ENCODE measurements at places on chromosomes 13 and 19.

- DNase-seq = no peak
- no peaks in the 10 kb centered on the region for H3K27me3 ChIP-seq
- no peaks in the 10 kb centered on the region for H3K4me1 ChIP-seq
Measured at GRCh38 chr19:31170046-31170445, 179.2 kb downstream of the TSHZ3 start.

DNA sequence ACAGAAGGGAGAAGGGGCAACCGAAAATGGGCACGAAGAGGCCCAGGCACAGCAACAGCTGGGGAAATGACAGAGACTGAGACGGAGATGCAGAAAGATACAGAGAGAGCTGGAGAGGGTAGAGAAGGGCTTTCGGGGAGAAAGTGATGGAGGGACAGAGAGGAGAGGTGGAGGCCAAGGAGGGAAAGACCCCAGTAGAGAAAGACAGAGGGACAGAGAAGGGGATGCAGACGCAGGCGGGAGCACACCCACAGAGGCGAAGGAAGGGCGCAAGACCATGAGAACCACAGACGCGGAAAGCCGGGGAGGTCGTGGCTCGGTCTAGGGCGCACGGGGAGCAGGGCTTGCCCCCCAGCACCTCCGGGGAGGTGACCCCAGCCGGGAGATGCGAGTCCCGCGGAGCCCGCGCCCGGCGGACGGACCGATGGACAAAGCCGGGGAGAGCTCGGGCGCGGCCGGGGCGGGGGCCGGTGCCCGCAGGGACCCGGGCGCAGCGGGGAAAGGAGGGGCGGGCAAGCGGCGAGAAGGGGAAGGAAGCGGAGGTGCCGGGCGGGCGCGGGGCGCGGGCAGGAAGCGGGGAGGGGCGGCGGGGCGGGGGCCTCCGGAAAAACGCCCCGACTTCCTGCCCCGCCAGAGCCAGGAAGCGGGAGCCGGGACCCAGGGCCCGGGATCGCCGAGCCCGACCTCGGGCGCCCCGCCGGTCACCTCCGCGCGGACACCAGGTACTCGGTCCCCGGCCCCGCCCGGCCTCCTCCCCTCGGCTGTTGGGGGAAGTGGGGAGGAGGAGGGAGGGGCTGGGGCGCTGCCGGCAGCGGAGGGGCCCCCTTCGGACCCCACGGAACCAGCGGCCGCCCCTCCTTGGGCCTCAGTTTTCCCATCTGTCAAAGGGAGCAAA is at the start of gene ARHGEF1:
TSS of gene ARHGEF1 (plus strand) at position 617 of the 895 bp plus-strand sequence. CDS start 4,899 bp downstream, outside the sequence.
- H3K4me1 ChIP-seq = peaks cover 14% of the 10 kb centered on the region
- H3K4me3 ChIP-seq = peak within 1 kb of the TSS; percentile 9
- H3K27ac ChIP-seq = peak within 1 kb of the TSS; percentile 79
- H3K36me3 ChIP-seq = no peaks in the 10 kb centered on the region
- DNase-seq = peak; percentile 42

GRCh38 chr13:47420568-47420967 is 523.7 kb upstream of the HTR2A start:
- H3K4me3 ChIP-seq = no peak overlapping the region
- H3K36me3 ChIP-seq = no peaks in the 10 kb centered on the region
- no peak overlapping the region for H3K27ac ChIP-seq
- no peak for DNase-seq

DNA sequence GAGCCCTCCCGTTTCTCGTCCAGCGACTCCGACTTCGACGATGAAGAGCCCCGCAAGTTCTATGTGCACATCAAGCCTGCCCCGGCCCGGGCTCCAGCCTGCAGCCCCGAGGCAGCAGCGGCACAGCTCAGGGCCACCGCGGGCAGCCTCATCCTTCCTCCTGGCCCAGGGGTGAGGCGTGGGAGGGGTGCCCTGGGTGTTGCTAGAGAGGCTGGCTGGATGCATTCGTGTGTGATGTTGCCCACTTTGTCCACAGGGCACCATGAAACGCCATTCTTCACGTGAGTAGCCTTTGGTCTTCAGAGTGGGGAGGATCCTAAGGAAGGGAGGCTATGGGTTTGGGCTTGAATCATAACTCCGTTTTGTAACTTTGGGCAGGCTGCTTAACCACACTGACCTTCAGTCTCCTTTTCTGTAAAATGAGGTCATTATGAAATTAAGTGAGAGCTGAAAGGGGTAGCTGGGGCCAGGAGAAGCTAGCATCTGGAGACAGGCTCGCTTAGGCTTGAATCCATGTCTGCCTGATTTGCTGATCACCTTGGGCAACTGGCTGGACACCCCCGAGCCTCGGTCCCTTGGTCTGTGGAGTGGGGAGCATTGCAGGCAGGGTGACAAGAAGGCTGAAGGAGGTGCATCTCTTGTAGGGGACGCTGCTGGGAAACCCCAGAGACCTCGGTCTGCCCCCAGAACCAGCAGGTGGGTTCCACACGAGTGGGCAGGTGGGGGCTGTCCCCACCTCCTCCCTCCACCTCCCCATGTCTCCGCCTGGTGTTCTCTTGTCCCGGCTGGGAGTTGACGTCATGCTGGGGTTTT is 18.7 kb upstream of the B3GNT3 start:
- no peak overlapping the region for H3K27ac ChIP-seq
- no peak for DNase-seq
- peaks cover 10% of the 10 kb centered on the region for H3K4me1 ChIP-seq

DNA sequence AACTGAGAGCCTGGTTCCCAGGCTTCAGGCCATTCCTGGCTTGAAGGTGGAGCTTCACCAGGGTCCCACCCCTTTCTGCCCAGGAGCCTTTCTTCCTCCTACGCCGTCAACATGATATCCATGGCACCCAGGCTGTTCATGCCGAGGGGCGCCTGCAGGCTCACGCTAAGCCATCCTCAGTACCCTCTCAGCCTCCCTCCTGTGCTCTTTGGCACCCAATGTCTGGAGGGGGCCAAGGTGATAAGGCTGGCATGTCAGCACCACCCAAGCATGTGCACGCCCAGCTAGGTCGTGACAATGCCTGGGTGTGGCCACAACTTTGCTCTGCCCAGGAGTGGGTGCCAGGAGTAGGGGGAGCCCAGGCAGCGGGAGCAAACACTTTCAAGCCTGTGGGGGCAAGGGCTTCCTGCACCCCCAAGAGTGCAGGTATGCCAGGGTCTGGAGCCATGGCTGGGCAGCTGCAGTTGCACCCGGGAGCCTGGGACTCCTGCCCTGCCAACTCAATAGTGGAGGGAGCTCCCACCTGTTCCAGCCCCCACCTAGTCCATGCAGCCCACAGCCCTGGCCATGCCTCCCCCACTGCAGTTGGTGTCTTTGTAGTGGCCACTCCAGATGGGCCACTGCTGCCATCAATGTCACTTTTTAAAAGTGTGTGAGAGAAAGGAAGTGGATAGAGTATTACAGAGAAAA is 219.9 kb downstream of the MAB21L1 start:
- no peaks in the 10 kb centered on the region for H3K27me3 ChIP-seq
- no peaks in the 10 kb centered on the region for H3K36me3 ChIP-seq
- H3K4me1 ChIP-seq = no peaks in the 10 kb centered on the region
- H3K27ac ChIP-seq = no peak overlapping the region
- H3K4me3 ChIP-seq = no peak overlapping the region
- DNase-seq = no peak

DNA sequence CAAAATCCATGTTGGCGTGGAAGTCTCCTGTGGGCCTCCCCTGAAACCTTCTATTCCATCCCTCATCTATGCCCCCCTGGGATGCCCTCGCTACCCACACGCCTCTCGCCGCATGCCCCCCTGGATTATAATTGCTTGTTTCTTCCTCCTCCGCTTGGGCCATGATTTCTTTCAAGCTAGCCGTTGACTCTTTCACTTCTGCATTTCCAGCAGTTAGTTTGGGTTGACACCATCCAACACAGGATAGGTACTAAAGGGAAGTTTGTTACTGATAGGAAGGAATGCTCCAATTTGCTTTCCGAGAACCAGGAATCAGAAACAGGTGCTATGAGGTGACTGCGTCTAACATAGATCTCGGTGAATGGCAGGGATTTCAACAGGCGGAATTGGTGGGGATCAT is 7.7 kb upstream of the SLC25A15 start:
- no peaks in the 10 kb centered on the region for H3K36me3 ChIP-seq
- H3K4me1 ChIP-seq = peaks cover 42% of the 10 kb centered on the region
- no peak overlapping the region for H3K27ac ChIP-seq
- H3K4me3 ChIP-seq = no peak overlapping the region
- no peak for DNase-seq

DNA sequence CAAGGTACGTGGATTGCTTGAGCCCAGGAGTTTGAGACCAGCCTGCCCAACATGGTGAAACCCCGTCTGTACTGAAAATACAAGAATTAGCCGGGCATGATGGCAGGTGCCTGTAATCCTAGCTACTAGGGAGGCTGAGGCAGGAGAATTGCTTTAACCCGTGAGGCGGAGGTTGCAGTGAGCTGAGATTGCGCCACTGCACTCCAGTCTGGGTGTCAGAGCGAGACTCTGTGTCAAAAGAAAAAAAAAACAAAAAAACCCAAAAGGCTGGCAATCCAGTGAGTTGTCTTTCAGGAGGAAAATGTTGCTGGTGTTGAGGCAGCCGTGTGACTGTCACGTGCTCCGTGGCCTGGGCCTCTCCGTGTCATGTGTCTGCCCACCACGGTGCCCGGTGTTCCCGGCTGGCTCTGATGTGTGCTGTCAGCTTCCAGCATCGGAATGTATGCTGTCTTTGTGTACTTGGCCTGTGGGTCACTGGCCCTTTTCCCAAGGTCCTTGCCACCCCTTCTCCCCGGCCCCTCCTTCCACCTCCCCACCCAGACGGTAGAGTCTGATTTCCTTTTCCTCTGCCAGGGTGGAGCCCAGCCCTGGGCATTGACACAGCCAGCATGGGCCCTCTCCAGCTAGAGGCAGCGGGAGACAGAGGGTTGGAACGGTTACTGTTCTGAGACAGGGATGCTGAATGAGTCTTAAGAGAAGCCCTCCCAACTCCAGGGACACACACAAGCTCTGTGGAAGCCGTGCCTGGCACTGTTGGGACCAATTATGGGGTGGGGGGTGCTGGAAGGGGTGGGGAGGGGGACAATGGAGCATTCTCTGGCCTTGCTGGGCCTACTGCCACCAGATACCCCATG is 7.2 kb upstream of the TUBB4A start:
- H3K27ac ChIP-seq = no peak overlapping the region
- H3K36me3 ChIP-seq = no peaks in the 10 kb centered on the region
- H3K4me3 ChIP-seq = no peak overlapping the region
- DNase-seq = no peak

- peak; percentile 97 for DNase-seq
- peak overlapping the region; percentile 95 for H3K27ac ChIP-seq
- peaks cover under 1% of the 10 kb centered on the region for H3K36me3 ChIP-seq
- no peaks in the 10 kb centered on the region for H3K27me3 ChIP-seq
Measured at GRCh38 chr19:46600384-46601317, 479 bp upstream of the CALM3 start.

DNA sequence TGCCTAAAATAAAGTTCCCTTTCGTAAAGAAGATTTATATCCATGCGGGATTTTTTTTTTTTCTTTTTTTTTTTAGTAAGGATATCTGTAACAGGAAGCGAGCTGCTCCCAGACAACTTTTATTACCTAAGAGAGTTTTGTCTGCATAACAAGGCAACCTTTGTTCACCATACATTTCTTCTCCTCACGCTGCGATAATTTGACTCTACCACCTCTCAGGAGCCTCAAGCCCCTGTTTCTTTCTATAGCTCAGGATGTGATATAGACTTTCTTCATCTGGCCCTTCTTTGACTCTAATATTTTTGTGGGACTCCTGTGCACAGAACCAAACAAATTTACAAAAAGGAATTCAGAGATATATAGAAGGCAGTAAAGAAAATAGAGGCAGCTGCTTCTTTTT is 1053.7 kb upstream of the SPRY2 start:
- DNase-seq = no peak
- H3K4me1 ChIP-seq = no peaks in the 10 kb centered on the region

- DNase-seq = peak; percentile 12
- peaks cover 19% of the 10 kb centered on the region for H3K4me1 ChIP-seq
- H3K27ac ChIP-seq = peak overlapping the region; percentile 70
- peak overlapping the region; percentile 72 for H3K4me3 ChIP-seq
Measured at GRCh38 chr19:10625762-10626138, 397 bp downstream of the SLC44A2 start.

GRCh38 chr19:48393559-48394330 is at the start of gene GRIN2D:
Gene GRIN2D (plus strand): TSS chr19:48393668. CDS start chr19:48398393, 4,725 bp downstream.
- peaks cover 32% of the 10 kb centered on the region for H3K27me3 ChIP-seq
- H3K27ac ChIP-seq = no peak within 1 kb of the TSS
- DNase-seq = no peak
- no peak within 1 kb of the TSS for H3K4me3 ChIP-seq
- H3K36me3 ChIP-seq = no peaks in the 10 kb centered on the region
- H3K4me1 ChIP-seq = peaks cover 9% of the 10 kb centered on the region

- H3K4me1 ChIP-seq = no peaks in the 10 kb centered on the region
- H3K27me3 ChIP-seq = no peaks in the 10 kb centered on the region
- no peak overlapping the region for H3K4me3 ChIP-seq
- H3K36me3 ChIP-seq = no peaks in the 10 kb centered on the region
- no peak overlapping the region for H3K27ac ChIP-seq
- DNase-seq = no peak
Measured at GRCh38 chr19:41682437-41682836, 5.6 kb downstream of the CEACAM7 start.

DNA sequence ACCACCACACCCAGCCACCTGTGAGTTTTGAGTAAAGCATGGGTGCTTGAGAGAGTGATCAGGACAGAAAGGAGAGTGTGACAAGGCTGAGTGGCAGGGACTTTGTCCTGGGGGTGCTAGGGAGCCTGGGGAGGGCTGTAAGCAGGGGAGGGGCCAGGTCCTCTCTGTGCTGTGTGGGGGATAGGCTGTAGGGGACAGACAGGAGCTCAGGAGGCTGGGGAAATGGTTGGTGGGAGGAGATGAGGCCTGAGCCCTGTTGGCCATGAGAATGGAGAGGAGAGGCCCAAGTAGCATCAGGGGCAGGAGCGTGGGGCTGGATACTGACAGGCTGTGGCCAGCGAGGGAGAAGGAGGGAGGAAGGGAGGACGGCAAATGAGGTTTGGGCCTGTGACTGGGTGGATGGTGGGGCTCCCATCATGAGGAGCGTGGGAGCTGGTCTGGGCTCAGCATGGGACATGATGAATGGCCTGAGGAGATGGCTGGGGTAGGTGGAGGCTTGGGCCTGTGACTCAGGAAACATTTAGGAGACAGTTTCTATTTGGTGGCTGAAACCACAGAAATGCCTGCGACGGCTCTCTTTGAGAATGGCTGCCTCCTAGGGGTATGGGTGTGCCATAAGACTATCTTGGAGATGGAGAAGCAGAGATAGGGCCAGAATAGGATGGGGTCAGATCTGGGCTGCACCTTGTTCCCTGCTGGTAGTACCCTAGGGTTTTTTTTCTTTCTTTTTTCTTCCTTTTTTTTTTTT is 25.0 kb downstream of the GRIN2D start:
- H3K27me3 ChIP-seq = no peaks in the 10 kb centered on the region
- no peak overlapping the region for H3K27ac ChIP-seq
- H3K4me3 ChIP-seq = no peak overlapping the region
- no peak for DNase-seq
- peaks cover 13% of the 10 kb centered on the region for H3K4me1 ChIP-seq

GRCh38 chr19:11278670-11279069 is 16.3 kb upstream of the DOCK6 start:
- H3K4me1 ChIP-seq = peaks cover 28% of the 10 kb centered on the region
- peak overlapping the region; percentile 44 for H3K27ac ChIP-seq
- no peak for DNase-seq
- no peak overlapping the region for H3K4me3 ChIP-seq
- H3K27me3 ChIP-seq = no peaks in the 10 kb centered on the region
- no peaks in the 10 kb centered on the region for H3K36me3 ChIP-seq
